Stimulated activated CD4-positive, alpha-beta T cell treated with anti-CD3 and anti-CD28 coated beads, Interleukin-4, amount 100 ng/mL, for 24 hours (primary cell): ENCODE measurements at places on chromosomes 12 and 14.

- DNase-seq, result peak; percentile 20
Observed at GRCh38 chr14:65167072-65167645, 64.8 kb upstream of the MAX start.

DNA sequence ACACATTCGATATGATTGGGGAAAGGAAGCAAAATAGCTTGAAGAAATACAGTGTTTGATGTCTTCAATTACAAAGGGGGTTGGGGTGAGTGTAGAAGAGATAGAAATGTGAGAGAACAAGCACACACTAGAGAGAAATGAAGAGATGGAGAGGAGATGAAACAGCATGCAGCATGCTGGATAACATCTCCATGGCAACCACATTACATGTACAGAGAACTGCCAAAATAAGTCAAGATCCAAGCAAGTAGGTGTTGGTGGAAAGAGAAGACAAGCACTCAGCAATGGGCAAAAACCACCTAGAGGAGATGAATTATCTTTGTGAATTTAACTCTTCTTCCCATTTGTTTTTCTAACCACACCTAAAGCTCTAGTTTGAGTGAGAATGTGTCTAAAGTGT is 289.8 kb downstream of the GRIN2B start:
- no peak for DNase-seq

GRCh38 chr12:46435625-46436024 is 63.1 kb upstream of the SLC38A2 start:
- DNase-seq, result no peak

DNA sequence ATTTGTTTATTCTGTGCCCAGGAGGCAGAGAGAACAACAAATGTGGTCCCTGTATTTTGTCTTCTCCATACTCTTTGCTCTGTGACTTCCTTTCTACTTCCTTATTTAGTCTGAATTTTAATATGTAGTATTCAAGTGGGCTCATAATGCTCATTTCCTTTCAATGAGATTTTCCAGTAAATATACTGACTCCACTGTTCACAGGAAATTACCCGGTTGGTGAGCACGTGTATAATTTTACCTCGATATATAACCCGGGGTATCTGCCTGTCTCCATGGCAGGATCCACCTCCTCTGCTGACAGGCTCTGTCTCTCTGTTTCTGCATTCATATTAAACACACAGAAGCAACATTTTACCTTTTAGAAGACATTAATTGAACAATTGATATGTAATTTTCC is 166.0 kb downstream of the SLC38A4 start:
- DNase-seq, result no peak

- no peak for DNase-seq
Observed at GRCh38 chr14:48035836-48036235, 360.4 kb upstream of the MDGA2 start.

DNA sequence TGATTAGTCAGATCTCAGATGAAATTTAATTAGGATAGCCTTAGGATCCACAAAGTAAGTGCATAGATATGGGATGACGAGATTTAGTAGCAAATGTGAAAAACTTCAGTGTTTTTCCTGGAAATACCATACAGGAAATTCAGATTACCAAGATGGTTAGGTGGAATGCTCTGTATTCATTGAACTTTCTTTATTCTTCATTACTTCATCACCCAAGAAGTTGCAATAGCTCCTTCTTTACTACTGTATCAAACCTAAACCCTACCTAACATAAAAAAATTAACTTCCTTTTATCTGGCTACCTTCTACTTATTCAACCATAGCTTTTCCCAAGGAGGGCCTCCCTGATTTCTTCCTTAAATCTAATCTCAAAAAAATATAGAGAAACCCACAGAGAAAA is 100.4 kb downstream of the TTC6 start:
- no peak for DNase-seq

- DNase-seq, result no peak
Observed at GRCh38 chr12:94175763-94176668, 27.6 kb downstream of the PLXNC1 start.

- no peak for DNase-seq
Observed at GRCh38 chr12:111342376-111342775, 26.5 kb downstream of the PHETA1 start.

DNA sequence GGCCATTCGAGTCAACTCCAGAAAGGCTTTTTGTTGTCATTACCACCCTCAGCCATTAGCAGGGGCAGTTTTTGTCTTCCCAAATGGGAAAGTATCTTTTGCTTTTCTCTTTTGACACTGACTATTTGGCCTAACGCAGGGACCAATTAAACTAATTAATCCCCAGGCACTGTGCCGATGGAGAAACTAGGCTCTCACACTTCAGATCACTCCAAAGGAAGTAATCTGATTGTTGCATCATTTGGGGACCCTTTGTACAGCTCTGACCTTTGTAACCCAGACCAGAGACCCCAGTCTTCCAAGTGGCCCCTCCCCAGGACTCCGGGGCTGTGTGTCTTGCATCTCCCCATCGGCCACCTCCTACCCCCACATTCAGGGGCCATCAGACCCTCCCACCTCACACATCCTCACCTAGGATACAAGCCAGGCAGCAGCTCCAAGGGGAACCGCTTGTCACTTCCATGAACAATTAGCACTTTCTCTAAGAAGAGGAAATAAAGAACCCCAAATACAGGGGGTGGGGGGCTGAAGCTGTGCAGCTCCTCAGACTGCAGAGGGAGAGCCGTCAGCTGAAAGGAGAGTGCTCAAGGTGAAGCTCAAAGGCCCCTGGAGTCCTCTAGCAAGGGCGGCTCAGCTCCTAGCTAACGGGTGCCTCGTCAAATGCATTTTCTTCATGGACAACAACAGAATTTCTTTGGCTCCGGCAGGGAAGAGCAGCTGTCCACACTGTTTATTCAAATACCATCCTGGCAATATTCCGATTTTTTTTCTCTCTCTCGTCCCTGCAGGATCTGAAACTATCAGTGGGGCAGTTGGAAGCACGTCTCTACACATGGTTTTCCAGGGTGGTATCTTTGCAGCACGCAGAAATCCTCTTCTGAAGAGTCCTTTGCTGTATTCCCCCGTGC is 64.3 kb upstream of the DIO3 start:
- DNase-seq, result no peak

DNA sequence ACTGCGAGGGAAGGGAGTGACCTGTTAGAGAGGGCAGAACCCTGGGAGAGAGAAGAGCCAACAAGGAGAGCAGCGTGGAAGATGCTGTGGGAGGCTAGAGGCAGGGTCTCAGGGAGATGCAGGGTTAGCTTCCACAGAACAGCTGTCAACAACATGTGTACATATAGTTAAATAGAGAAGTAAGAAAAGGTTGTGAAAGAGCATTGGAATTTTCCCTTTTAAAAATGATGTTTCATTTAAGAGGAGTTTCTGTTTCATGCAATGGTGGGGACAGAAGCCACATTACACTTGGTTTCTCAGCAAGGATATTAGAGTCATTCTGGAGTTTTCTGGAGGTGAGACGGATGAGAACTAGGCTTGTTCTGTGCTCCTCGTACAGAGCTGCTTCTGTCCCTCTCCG is 23.8 kb upstream of the TBC1D30 start:
- no peak for DNase-seq

DNA sequence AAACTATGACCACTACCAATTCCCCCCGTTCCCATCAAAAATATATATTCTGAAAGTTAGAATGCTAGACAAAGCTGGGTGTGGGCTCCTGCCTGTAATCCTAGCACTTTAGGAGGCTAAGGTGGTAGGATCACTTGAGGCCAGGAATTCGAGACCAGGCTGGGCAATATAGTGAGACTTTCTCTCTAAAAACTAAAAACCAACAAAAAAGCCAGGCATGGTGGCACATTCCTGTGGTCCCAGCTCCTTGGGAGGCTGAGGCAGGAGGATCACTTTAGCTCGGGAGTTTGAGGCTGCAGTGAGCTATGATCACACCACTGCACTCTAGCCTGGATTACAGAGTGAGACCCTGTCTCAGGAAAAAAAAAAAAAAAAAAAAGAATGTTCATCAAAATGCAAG is 48.8 kb upstream of the COL2A1 start:
- DNase-seq, result no peak

- no peak for DNase-seq
Observed at GRCh38 chr12:124205405-124205804, 89.5 kb upstream of the RFLNA start.

DNA sequence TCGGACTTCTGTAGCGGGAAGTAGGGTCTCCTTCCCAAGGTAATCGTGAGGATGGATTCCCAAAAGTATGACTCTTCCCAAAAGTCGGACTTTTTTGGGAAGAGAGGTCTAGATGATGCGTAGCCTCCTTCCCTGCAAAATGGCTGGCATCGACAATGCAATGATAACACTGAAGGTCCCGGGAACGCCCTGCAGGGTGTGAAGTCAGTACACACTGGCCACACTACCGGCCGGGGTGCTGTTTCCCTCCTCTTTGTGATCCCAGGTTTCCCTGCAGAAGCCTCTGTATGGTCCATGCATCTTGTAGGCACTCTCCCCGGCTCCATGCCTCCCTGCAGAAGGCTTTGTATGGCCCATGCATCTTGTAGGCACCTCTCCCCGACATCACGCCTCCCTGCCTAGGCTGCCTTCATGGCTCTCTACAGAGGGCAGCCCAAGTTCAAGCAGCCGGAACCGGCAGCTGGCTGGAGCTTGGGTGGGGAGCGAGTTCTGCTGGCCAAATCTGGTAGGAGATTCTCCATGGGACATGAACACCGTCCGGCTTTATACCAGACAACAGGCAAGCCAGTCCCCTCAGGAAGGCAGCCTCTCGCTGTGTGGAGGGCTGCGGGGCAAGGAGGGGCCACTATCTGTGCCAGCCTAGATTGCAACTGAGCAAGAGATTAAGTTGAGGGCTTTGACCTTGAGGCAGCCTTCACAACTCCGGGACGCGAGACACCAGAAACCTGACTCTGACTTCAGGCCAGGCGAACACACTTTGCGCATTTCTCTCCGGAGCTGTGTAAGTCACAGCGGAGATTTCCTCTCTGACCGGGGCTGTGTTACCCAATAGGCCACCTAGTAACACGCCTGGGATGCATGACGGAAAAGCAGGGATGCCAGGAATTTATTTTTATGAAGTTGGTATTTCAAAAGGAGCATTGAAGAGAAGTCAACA is 23.5 kb downstream of the FZD10 start:
- DNase-seq, result no peak

GRCh38 chr12:6435961-6436715 is 8.6 kb upstream of the CD27 start:
- no peak for DNase-seq

DNA sequence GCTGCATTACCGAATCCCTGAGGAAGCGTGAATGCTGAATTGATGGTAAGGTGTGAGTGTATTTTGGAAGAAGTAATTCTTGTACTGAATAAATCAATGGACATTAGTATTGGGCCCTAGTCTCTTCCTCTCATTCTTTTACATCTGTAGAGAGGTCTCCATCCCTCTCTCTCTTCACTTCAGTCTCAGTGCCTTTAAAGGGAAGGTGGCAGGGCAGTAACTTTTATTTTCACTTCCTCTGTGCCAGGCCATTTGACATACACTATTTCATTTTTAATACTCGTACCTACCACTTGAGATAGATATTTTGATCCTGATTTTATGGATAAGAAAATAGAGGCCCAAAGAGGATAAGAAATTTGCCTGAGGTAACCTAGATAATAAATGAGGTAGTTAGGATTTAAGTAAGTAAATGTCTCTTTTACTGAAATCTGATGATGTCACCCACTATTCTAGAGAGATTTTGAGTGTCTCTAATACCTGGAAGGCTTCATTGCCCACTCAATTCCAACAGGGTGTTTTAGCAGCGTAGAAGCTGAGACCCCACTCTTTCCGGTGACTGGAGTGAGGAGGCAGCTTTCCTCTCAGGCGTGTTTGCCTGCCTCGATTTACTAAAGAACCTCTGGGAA is 177.9 kb upstream of the PRICKLE1 start:
- DNase-seq, result no peak

GRCh38 chr14:70392676-70393075 is 24.2 kb downstream of the SYNJ2BP start:
- no peak for DNase-seq

- no peak for DNase-seq
Observed at GRCh38 chr14:62689733-62690132, 355.5 kb downstream of the KCNH5 start.

DNA sequence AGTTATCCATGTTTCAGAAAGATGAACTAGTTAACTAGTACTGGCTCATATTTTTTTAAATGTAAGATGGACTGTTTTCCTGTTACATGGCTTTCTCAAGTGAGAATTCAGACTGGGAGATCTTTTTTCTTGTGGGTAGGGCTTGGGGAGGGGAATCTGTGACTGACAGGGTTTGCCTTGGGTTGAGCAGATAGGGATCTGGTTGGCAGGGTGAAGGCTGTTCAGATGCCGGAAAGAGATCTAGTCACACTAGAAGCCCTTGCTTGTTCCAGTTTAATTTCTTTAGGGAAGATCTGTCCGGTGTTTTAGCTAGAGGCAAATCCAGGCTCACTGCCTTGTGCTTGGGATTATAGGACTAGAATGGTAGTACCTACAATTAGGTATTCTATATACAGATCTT is 63.2 kb downstream of the FBXO33 start:
- DNase-seq, result no peak

DNA sequence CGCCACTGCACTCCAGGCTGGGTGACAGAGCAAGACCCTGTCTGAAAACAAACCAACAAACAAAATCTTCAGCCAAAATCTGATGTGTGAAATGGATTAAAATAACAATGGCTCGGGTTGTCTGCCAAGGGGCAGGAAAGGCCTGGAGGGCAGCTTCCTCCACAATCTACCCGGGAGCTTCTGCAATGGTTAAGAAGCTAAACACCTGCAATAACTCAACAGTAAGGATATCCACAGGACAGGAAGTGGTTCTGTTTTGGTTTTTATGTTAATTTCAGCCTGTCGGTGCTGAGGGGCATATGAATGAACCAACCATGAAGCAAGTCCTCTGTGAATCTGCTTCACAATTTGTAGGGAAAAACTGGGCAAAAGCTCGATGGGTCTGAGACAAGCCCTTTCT is 34.4 kb downstream of the RAD52 start:
- DNase-seq, result no peak

DNA sequence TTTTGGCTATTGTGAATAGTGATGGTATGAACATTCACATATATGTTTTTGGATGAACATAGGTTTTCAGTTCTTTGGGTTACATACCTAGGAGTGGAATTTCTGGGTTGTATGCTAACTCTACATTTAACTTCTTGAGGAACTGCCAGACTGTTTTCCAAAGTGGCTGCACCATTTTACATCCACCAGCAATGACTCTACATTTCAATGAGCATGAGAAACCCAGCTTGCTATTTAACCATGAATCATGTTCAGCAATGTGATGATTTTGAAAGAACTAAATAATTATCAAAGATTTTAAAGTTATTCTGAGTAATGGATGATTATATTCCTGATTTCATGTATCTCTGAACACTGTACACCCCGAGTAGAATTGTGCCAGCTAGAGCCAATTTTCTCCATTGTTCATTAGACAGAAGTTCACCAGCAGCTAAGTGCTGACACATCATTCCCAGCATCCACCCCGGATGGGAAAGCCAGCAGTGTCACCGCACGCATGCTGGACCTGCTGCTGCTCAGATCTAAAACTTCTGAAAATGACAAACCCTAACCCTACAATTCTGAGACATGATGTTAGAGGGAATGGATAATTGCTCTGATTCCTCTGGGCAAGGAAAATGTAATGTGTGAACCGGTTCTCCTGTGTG is 13.3 kb upstream of the ANAPC5 start:
- DNase-seq, result no peak

GRCh38 chr12:124767066-124767821 is 96.4 kb downstream of the SCARB1 start:
- peak; percentile 85 for DNase-seq

GRCh38 chr14:102518063-102518648 is 8.6 kb upstream of the ANKRD9 start:
- DNase-seq, result no peak

- peak; percentile 2 for DNase-seq
Observed at GRCh38 chr12:34396006-34396860, 373.9 kb downstream of the ALG10 start.

GRCh38 chr12:78087363-78087675 is 256.6 kb downstream of the NAV3 start:
- no peak for DNase-seq

- no peak for DNase-seq
Observed at GRCh38 chr14:44662250-44662891, 155.3 kb upstream of the FSCB start.
